Naive B cell (primary cell): ENCODE measurements at places on chromosomes 13 and 19. TPM values are rescaled to one million over a fixed set of nuclear protein-coding genes. Genes with fewer than 3 reads are reported as not detected.
A peak's percentile ranks its signal among the peaks of the same experiment; 100 is the strongest.

- no peak for DNase-seq
Observed at GRCh38 chr13:58994777-58995176, 1169.0 kb downstream of the DIAPH3 start.

DNA sequence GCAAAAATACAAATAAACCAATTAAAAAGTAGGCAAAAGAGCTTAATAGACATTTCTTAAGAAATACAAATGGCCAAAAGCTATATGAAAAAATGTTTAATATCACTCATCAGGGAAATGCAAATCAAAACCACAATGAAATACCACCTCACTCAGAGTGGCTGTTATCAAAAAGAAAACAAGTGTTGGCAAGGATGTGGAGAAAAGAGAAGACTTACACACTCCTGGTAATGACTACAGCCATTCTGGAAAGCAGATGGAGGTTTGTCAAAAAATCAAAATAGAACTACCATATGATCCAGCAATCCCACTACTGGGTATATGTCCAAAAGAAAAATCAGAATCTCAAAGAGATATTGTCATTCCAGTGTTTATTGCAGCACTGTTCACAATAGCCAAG, 223.5 kb upstream of the SLC10A2 start:
- DNase-seq = no peak

DNA sequence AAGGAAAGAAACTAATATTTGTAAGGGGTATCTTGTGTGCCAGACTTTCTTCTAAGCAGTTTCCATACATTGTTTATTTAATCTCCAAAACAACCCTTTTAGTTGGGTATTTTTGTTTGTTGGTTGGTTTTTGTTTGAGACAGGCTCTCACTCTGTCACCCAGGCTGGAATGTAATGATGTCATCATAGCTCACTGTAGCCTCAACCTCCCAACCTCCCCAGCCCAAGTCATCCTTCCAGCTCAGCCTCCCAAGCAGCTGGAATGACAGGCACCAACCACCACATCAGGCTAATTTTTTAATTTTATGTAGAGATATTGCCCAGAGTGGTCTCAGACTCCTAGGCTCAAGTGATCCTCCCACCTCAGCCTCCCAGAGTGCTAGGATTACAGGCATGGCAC, 41.2 kb upstream of the LSM14A start:
- DNase-seq = no peak

DNA sequence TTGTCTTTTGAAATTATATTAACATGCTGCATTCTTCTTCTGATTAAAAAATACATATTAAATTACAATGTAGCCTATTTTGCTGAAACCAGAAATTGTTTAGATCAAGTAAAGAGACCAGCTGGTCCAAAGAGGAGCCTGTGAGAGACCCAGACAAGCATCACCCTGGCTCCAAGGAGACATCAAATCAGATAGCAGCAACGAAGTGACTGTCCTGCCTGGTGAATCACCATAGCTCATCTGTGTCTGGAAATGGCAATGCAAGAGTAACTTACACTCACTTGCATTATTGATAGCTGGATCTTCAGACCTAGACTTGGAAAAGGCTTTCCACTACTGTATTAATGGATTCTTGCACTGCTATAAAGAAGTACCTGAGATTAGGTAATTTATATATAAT, 169.1 kb downstream of the KCTD12 start:
- no peak for DNase-seq

GRCh38 chr19:7769171-7769570, 6.1 kb downstream of the CLEC4M start:
- DNase-seq = no peak

- DNase-seq = no peak
Observed at GRCh38 chr13:40983725-40984667, 35.1 kb downstream of the ELF1 start.

GRCh38 chr13:51003642-51004041, 94.1 kb downstream of the RNASEH2B start:
- no peak for DNase-seq

DNA sequence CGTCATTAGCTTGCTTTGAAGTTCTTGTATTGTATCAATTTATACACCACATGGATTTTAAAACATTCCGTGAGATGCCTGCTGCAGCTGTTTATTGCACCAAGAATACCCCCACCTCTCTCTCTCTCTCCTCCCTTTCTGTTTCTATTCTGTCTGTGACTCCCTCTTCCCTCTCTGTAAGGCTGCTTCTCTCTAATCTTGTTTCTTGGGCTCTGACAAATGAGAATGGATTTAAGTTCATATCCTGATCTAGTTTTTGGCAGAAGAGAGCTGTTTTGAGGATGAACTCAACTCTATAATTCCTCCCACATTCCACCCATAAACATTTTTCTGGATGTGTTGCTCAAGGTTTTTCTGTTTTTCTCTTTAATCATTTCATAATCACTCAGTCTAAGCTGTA, 144.3 kb upstream of the FRY start:
- no peak for DNase-seq

- peak; percentile 25 for DNase-seq
Observed at GRCh38 chr13:28574617-28575142, 79.8 kb upstream of the FLT1 start.

- peak; percentile 43 for DNase-seq
Observed at GRCh38 chr19:38032951-38033350, 125.9 kb downstream of the SIPA1L3 start.

DNA sequence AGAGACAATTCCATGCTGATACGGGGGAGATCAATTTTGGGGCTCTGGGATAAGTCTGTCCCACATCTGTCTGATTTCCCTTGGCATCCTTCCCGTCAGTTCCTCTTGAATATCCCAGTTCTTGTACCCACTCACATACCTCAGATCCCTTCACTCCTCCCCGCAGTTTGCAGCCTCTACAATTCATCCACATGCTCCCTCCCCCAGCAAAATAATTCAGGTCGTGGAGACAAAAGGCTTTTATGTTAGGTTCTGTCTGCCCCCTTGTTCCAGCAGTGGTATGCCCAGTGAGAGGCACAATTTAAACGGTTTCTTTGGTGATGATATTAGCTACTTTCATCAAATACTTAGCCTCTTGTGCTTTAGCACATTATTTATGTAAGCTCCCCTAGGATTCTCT, 9.6 kb downstream of the RPS16 start:
- no peak for DNase-seq

DNA sequence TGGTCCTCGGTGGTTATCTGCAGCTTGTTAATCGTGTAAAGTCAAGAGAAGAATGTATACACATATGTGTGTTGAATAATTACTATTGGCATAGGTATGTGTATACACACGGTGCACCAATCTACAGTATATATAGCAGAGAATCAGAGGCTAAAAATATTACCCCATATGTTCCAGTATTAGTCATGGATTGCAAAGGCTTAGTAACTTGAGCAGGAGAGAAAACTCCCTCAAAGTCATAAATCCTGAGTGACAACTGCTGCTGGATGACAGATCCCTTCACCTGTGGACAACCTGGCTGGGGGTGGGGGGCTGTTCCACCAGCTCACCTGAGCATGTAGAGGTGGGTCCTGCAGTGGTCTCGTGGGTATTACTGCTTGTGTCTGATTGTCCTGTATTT, 185.0 kb downstream of the ZNF536 start:
- DNase-seq = no peak

DNA sequence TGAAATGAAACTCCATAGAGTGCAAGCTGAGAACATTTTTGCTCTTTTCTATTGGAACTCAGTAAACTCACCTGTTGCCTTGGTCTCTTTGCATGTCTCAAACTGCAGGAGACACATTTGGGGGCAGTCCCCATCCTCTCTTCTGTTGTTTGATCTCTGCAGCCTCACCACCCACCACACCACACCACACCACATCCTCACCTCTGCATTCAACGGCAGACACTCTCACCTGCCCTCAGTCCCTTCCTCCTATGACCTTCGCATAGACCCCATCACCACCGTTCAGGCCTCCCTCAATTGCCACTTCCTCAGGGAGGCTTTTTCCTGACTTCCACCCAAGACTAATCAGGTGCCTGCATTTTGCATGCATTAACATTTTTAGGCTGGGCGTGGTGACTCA, 14.4 kb upstream of the TPM4 start:
- DNase-seq = no peak

DNA sequence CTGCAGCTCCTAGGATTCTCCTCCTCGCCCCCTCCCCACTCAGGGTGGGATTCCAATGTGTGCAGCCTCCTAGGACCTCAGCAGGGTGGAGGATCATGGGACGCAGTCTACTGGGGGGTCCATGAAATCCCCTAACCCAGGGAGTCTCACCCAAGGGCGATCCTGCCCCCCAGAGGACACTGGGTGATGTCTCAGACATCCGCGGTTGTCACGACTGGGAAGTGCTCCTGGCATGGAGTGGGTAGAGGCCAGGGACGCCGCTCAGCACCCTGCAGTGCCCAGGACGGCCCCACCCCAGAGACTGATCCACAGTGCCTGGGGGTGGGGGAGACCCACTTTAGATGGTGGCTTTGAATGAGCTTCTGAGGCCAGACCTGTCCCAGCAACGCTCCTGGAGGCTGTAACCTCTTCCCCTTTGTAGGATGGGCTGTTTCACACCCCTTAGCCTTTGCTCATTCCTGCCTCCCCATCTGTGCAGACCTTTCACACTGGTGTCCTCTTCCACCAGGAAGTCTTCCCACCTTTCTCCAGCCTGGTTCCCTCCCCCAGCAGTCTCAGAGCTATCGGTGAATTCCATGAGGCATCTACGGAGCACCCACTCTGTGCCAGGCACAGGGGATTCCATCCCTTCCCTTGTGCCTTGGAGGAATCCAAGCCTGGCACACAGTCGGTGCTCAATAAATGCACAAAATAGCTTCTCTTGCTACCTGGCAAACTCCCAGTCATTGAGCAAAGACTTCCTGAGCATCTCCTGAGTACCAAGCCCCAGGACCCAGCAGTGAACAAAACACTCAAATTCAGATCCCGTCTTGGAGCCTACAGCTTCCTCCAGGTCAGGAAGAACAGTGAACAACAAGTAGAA, 10.5 kb downstream of the SMIM24 start:
- DNase-seq = no peak

DNA sequence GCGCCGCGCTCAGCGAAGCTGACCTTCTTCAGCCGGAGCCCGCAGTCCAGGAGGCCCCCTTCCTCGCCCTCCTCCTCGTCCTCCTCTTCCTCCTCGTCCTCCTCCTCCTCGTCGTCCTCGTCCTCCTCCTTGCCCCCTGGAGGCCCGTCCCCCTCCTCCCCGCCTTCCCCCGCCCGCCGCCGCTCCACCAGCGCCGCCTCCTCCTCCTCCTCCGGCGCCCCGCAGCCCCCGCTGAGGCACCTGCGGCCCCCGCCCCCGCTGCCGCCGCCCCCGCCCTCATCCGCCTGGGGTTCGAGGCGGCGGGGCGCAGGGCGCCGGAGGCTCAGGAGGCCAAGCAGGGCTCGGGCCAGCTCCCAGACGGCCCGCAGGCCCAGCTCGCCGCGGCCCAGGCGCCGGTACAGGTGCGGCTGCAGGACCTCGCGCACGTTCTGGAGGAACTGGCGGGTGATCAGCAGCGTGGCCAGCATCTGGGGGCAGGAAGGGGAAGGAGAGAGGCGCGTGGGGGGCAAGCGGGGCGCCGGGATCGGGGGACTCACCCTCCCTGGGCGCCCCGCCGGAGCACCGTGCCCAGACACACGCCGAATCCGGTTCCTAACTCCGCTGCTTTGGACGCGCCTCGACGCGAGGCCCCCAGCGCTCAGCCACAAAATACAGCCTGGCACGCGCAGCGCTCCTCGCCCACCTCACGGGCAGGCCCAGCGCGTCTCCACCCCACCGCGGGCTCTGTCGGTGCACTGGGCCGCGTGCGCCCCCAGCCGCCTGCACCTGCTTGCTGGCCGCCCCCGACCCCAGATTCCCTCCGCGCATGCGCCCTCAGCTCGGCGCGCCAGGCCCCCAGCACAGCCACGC, 5.9 kb downstream of the ANO8 start:
- peak; percentile 38 for DNase-seq

GRCh38 chr13:47480951-47481350, 520.1 kb downstream of the SUCLA2 start:
- DNase-seq = no peak

DNA sequence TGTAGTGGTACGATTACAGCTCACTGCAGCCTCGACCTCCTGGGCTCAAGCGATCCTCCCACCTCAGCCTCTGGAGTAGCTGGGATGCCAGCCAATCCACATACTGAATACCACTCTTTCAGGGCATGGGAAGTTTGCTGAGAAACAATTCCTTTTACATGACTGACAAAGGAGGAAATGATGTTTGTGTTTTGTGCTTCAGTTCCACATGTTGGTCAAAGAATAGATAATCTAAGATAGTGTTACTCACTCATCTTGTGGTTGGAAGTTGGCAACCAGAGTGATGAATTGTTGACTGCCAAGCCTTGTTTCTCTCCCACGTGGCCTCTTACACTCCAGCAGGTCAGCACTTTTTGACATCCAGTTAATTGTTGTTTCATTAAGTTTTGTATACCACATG, 7.6 kb downstream of the MBD3L2B start:
- no peak for DNase-seq

DNA sequence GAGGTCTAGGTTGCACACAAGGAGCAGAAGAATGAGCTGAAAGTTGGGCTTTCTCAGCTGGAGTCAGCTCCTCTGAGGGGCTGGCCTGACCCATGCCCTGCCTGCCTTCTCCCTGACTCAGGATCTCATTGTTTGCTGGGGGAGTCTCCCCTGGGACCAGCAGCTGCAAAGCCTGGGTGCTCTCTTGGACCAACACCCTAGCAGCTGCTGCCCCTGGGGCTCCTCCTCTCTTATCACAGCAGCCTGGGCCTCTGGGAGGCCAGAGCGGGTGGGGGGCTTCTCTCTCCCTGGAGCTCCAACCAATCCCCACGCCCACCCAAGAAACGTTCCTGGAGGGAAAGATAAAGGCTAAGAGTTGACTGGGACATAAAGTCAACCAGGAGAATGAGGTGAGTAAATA, 1.6 kb upstream of the FCGBP start:
- no peak for DNase-seq

- DNase-seq = no peak
Observed at GRCh38 chr13:83086088-83086487, 796.2 kb downstream of the SLITRK1 start.

DNA sequence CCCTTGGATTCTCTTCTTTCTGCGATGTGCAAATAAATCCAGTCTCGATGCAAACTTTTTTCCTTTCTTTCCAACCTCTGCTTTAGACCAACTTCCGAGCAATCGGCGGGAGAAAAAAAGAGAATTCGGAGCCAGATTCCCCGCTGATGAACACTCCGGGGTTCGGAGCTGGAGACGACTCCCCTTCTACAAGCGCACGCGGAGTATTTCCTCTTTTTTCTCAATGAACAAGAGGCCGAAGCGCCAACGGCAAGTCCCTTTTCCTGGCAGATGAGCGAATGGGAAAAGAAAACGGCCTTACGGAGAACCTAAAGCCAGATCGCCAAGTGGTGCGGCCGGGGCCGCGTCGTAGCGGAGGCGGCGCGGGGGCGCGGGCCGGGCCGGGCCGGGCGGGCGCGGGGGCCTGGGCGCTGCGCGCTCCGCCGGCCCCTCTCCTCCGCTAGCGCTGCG, 250 bp downstream of the SPRY2 start:
- peak; percentile 48 for DNase-seq

VAV1 gene
- 24.2 TPM for polyA plus RNA-seq

GRIK5 gene
- not detected for polyA plus RNA-seq

CRX gene
- polyA plus RNA-seq = not detected

PDCD2L gene
- 4.7 TPM for polyA plus RNA-seq

TLE6 gene
- polyA plus RNA-seq = 2.3 TPM

NKG7 gene
- polyA plus RNA-seq = 7.4 TPM

ZNF415 gene
- 12.8 TPM for polyA plus RNA-seq

OR4F17 gene
- polyA plus RNA-seq = not detected

ADGRE3 gene
- polyA plus RNA-seq = not detected
